ENCODE measurements at places on chromosomes 6 and 20.

- peak; percentile 90 for DNase-seq
Measured at GRCh38 chr6:34223956-34224940, 12.4 kb upstream of the HMGA1 start.

GRCh38 chr6:129981598-129981997, 36.8 kb upstream of the L3MBTL3 start:
- peak; percentile 3 for DNase-seq

DNA sequence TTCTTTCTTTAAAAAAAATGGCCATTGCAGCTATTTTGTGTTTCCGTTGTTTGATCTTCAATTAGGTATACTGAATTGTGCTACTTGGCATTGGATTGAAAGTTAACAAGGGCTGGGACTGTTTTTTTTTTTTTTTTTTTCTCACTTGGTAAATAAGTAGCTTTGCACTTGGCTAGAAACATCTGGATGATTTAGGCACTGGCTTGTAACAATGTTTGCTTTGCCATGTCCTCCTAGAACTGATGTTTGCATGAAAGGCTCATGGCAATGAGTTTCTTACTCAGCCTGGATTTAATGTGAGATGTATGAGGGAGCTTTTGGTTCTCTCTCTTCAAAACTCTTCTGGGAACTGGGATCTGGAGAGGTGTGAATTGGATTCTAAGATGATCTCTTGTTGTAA, 414.1 kb downstream of the CDH26 start:
- DNase-seq, result no peak

- no peak for DNase-seq
Measured at GRCh38 chr6:100892693-100893092, 11.6 kb upstream of the ASCC3 start.

- no peak for DNase-seq
Measured at GRCh38 chr6:135546680-135547418, 49.3 kb upstream of the AHI1 start.

DNA sequence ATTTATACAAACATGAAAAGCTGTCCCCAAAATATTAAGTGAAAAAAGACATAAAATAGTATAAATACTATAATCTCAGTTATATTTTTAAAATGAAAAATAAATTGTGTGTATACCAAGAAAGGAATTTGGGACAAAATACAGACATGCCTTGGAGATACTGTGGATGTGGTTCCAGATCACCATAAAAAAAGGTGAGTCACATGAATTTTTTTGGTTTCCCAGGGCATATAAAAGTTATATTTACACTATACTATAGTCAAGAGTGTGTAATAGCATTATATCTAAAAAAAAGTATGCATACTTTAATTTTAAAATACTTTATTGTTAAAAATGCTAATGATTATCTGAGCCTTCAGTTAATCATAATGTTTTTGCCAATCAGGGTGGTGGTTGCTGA, 17.4 kb upstream of the SDHAF4 start:
- no peak for DNase-seq

DNA sequence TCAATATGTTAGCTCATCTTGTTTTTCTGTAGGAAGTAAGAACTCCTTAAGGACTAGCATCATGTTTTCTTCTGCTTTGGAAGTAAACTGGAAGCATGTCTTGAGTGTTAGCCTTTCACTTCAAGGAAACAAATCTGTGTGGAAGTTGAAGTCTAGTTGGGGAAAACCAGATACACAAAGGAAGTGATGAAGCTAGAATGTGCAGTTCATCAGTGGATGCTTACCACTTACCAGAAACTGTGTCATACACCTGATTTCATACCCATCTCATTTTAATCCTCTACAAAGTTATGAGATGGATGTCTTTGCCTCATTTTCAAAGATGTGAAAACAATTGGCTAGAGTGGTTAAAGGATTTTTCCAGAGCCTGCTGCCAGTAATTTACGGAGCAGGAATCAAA, 75.8 kb downstream of the TMEM170B start:
- DNase-seq, result no peak

- no peak for DNase-seq
Measured at GRCh38 chr6:113172531-113172966, 684.6 kb upstream of the MARCKS start.

DNA sequence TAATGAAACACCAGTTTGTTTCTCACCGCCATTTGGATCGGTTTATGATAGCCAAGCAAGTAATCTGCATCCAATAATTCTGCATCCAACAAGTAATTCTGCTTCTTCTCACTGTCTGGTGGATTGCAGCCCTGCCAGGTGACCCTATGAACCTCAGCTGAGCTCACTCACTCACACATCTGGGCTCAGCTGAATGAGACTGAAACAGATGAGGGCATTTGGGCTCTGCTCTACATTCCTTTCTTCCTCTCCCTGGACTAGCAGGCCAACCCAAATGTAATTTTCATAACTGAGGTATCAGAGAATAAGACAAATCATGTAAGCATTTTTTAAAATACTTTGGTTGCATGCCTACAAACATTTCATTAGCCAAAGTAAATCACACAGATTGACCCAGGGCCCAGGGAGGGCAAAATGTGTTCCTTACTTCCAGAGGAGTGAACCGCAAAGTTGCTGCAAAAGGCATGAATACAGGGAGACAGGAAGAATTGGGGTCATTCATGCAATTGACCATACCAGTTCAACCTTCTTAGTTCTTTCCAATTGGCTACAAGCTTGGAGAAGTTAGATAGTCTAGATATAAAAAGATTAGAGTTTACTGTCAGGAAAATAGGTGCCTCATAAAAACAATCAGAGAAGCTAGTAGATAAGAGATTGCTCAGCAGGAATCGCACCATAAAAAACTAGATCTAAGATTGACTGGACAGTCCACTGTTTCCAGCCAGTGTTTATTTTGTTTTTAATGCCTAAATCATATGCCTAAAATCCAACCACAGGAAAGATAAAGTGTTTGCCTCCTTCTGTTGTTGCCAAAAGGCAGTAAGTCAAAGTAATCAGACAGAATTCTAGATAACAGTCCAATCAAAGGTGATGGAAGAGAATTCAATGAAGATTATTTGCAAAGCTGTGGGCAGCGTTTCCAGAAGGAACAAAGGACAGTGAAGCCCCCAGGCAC, 43.7 kb downstream of the CBLN4 start:
- no peak for DNase-seq

- DNase-seq, result no peak
Measured at GRCh38 chr20:20130399-20130798, 78.1 kb downstream of the CFAP61 start.

DNA sequence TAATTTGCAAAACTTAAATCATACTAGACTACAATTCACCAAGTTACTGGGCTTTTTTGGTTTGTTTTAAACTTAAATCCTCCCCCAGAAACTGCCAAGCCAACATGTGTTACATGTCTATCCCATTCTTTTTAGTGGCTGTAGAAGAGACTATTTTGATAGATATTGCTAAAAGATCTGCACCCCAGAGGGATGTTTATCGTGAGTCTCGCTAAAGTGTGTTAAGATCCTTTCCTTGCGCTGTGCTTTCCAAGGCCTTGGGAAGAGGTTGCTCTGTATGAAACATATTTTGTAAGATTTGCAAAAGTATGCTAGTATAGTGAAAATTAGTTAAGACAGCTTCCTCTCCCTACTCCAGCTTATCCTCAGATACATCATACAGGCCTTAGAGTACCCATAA, 63.0 kb downstream of the GPX5 start:
- DNase-seq, result no peak

DNA sequence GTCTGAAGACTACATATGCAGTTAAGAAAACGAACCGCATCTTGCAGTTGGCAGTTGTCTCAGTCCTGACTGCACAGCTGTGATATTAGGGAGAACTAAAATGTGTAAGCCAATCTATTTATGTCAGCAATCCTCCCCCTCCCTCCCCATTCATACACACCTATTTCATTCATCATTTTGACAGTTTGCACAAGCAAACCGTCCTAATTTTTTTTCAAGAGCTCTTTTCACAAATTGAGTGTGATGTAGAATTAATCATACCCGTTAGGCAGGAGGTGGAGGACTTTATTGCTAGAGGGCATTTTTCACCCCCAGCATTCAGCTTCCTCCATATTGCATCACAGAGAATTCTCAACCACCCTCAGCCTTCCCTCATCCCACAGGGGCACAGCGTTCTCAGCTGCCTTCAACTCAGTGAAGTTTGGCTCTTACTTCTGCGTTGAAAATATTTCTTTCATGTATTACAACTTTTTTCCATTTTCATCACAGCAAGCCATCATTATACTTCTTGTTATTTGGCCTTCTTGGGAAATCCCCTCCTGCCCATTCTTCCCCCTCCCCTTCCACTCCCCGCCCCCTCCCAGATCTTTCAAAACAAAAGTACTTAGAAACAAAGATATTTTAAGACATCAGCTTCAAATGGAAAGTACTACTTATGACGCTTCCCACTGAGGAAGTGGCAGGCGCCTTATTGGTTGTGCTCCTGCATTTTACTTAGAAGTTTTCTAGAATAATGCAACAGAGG, 37.5 kb downstream of the NOX3 start:
- DNase-seq, result peak; percentile 85

DNA sequence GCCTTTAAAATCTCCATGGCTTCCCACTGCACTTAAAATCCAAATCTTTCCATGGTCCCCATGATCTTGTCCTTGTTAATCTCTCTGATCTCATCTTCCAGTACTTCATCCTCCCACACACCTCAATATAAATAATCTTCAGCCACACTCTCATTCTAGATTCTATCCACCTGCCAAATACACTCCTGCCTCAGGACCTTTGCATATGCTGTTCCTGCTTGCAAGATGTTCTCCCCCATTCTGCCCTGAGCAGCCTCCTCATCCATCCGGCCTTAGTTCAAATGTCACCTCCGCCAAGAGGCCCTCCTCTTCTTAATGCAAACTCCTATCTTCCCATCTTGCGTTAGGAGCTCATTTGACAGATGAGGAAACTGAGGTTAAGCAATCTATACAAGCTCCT, 77.4 kb downstream of the PREX1 start:
- DNase-seq, result no peak

- no peak for DNase-seq
Measured at GRCh38 chr6:8268156-8268555, 165.8 kb upstream of the EEF1E1 start.

- peak; percentile 64 for DNase-seq
Measured at GRCh38 chr20:62740286-62741141, 31.9 kb downstream of the NTSR1 start.

DNA sequence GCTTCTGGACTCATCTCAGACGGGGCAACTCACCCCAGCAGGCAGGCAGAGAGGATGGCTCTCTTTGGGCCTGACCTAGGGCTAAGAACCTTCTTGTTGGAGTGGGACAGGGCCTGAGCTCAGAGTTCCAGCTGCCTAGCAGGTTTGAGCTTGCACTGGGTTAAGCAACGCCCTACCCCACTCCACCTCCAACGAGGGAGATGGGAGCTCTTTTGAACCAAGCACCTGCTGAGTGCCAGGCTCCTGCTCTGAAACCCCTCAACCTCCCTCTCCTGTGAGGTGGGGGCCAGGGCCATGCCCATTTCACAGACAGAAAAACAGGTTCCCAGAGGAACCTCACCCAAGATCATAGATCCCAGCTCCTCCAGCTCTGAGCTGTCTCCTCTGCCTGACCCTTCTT, 54.3 kb downstream of the SNAI1 start:
- DNase-seq, result no peak

DNA sequence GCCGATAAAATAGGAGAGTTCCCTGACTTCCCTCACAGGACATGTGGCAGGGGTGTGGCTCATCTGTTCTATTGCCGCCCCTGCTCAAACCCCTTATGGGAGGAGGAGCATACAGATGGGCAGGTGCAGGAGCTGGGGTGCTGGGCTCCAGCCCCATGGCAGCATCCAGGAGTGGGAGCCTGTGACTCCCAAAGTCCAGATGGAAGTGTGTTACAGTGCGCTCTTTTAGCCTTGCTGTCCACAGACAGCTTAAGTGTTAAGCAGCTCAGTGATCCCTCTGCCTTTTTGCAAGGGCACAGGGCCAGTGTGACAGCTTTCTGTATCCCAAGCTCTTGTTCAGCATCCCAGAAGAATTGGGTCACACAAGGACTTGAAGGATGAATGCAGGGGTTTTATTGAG, 212.3 kb upstream of the MYLIP start:
- no peak for DNase-seq

GRCh38 chr6:25927756-25928216, 2.7 kb downstream of the SLC17A2 start:
- peak; percentile 1 for DNase-seq

GRCh38 chr6:126537061-126537816, 197.3 kb downstream of the CENPW start:
- no peak for DNase-seq

DNA sequence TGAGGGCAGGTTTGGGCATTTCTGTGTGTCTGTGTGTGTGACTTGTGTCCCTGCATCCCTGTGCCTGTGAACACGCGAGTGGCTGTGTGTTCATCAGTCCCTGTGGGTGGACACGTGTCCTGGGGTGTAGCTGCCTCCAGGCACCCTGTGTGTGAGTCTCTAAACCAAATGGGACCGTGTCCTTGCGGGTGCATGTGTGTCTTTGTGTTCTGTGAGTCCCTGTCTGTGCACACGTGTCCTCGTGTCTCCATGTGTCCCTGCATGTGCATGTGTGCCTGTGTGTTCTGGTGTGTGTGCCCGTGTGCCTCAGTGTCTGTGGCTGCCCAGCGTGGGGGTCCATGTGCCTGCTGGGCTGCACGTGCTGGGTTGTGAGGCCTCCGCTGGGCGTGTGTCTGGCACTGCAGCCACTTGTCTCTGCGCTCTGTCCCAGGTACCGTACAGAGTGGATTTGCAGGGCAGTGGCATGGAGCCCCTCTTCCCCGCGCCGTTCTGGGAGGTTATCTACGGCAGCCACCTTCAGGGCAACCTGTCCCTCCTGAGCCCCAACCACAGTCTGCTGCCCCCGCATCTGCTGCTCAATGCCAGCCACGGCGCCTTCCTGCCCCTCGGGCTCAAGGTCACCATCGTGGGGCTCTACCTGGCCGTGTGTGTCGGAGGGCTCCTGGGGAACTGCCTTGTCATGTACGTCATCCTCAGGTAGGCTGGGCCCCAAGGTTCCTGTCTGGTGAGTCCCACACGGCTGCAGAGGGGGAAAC, 8.2 kb upstream of the LKAAEAR1 start:
- DNase-seq, result no peak

GRCh38 chr6:132219901-132220300, 181.4 kb downstream of the MOXD1 start:
- no peak for DNase-seq

- DNase-seq, result peak; percentile 55
Measured at GRCh38 chr20:4508773-4509172, 212.9 kb upstream of the PRND start.

GRCh38 chr6:148173548-148173947, 169.1 kb upstream of the SASH1 start:
- no peak for DNase-seq

DNA sequence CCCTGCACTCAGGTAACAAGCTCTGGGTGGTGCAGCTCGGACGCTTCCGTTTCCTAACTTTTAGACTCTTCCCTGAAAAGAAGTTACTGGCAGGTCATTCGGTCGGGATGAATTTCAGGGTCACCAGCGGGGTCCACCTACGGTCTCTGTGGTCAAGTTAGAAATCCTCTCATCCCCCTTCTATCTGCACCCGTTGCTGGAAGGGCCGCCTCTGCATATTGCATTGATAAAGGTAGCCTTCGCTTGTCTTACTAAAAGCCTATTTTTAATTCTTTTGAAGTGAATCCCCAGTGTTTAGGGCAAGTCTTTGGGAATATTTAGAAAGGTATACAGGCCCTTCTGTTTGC, 47.3 kb downstream of the LRRN4 start:
- DNase-seq, result no peak
